SJSA1 (cell line): ENCODE measurements at places on chromosomes 4 and X.

DNA sequence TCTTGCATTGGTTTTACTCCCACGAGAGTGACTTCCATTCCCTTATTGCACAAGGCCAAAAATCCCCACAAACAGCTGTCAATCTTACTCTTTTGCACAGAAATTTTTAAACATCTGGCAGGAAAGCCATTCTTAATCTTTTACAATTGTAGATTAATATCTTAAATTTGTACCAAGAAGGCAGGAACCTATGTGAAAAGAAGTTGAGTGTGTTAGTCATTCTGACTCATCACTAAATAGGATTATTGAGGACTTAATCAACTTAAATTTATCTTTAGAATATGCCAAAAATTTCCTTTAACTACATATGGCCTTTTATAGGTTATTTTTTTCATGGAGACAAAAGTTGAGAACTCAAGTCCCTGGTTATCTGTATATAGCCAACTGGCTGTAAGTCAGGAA lies 49.0 kb upstream of the VEGFC start:
- DNase-seq: no peak

GRCh38 chrX:98380556-98380955 lies 1496.8 kb downstream of the RPA4 start:
- no peak for DNase-seq

- no peak for DNase-seq
Measured at GRCh38 chr4:13678186-13678924, 50.8 kb upstream of the BOD1L1 start.

DNA sequence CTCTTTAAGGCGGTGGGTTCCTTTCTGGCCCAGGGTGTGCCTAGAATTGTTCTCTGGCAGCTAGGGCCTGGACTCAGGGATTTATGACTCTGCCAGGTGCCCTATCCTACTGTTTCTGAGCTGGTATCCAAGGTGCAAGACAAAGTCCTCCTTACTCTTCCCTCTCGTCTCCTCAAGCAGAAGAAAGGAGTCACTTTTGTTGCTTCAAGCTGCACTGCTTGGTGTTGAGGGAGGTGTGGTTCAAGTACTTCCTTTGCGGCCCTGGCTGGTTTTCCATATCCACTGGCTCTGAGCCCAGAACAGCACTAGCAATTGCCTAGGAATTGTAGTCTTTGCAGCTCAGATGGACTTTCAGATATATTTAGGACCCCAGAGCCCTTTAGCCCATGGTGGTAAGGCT lies 39.3 kb downstream of the RTL3 start:
- no peak for DNase-seq

DNA sequence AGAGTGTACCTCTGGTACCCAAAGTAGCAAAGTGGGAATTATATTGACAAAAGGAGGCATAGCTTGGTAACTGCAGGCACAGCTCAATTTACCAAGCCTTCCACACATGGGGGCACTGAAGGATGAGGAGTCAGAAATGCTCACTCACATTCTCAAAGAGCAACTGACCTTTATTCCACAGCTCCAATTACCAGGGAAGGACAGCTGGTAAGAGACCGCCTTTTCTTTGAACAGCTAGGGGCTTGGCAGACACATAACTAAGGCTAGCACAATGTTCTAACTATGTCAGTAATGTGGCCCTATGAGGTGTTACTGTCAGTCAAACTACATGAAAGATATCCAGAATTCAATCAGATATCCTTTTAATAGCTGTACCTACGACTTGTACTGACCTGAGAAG lies 20.5 kb upstream of the STS start:
- no peak for DNase-seq

GRCh38 chr4:148447681-148448080 lies 5.5 kb upstream of the NR3C2 start:
- DNase-seq: no peak

DNA sequence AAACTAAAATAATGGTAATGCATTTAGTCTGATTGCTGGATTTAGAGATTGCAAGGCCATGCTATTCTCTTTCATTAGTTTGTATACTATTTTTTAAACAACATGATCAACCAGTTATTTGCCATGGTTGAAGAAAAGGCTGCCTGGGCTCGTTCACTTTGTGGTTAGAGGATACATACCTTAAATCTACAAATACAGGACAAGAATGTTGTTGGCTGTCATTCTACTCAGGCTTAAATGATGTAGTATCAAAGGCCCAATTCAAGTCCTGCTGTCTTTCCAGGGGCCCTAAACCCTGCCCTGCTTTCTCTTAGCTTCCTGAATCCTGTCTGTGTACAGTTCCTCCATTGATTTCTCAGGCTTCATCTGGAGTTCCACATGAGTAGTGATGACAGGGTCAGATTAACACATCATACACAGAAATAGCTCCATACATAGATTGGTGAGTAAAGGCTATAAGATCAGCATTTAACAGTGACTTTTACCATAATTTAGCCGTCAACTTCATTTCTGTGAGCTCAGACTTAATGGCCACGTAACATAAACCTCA lies 114.9 kb upstream of the GPRIN3 start:
- DNase-seq: no peak

DNA sequence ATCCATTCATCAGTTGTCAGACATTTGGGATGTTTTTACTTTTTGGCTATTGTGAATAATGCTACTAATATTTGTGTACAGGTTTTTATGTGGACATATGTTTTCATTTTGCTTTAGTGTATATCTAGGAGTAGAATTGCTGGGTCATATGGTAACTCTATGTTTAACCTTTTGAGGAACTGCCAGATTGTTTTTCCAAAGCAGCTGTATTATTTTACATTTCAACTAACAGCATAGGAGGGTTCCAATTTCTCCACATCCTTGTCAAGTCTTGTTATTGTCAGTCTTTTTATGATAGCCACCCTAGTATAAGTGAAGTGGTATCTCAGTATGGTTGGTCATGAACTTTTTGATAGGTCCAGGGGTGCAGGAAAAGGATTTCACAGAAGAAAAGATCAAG lies 114.5 kb upstream of the FAM9C start:
- DNase-seq: no peak

- DNase-seq: no peak
Measured at GRCh38 chr4:166996216-166996615, 238.1 kb downstream of the SPOCK3 start.

- no peak for DNase-seq
Measured at GRCh38 chr4:6498511-6499237, 26.3 kb upstream of the PPP2R2C start.
